CD4-positive, alpha-beta memory T cell (primary cell): ENCODE measurements at places on chromosomes 4 and X. TPM values are rescaled to one million over a fixed set of nuclear protein-coding genes. Genes with fewer than 3 reads are reported as not detected.

The ATP8A1 gene
- total RNA-seq = 33.5 TPM

The PCDH10 gene
- total RNA-seq = not detected

DNA sequence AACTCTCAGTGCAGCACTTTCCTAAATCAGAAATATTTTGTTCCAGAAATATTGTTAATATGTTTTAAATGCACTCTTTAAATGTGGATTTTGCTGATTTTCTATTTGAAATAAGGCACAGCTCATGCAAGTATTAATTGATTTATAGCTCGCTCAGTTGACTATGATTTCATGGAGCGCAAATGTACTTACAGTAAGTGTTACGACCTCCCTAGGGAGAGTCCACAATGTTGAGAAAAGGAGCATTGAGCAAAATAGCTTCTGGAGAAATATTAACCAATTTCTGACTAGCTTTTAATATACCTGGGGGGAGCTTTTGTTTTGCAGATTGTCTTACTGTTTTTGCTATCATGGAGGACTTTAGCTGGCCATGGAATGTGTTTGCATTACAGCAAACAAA lies 1687.5 kb downstream of the STIM2 start:
- no peaks in the 10 kb centered on the region for H3K27me3 ChIP-seq
- H3K27ac ChIP-seq = no peak overlapping the region
- DNase-seq = no peak
- no peaks in the 10 kb centered on the region for H3K4me1 ChIP-seq
- H3K4me3 ChIP-seq = no peak overlapping the region

GRCh38 chr4:1086011-1086410 lies 27.4 kb downstream of the RNF212 start:
- no peaks in the 10 kb centered on the region for H3K27me3 ChIP-seq
- no peak overlapping the region for H3K4me3 ChIP-seq
- DNase-seq = no peak
- no peak overlapping the region for H3K27ac ChIP-seq
- H3K36me3 ChIP-seq = no peaks in the 10 kb centered on the region
- H3K4me1 ChIP-seq = no peaks in the 10 kb centered on the region

- no peaks in the 10 kb centered on the region for H3K4me1 ChIP-seq
- no peak overlapping the region for H3K27ac ChIP-seq
- no peak overlapping the region for H3K4me3 ChIP-seq
- H3K27me3 ChIP-seq = no peaks in the 10 kb centered on the region
Measured at GRCh38 chr4:56619160-56619559, 61.9 kb downstream of the HOPX start.

The PWWP3B gene
- not detected for total RNA-seq

DNA sequence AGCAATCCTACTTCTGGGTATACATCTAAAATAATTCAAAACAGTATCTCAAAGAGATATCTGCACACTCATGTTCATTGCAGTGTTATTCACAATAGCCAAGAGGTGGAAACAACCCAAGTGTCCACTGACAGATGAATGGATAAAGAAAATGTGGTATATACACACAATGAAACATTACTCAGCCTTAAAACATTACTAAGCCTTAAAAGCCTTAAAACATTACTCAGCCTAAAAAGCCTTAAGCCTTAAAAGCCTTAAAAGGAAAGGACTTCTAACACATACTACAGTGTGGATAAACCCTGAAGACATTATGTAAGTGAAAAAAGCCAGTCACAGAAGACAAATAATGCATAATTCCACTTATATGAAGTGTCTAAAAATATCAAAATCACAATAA lies 40.3 kb upstream of the TFDP3 start:
- H3K36me3 ChIP-seq = no peaks in the 10 kb centered on the region
- no peak overlapping the region for H3K27ac ChIP-seq
- H3K4me3 ChIP-seq = no peak overlapping the region
- H3K4me1 ChIP-seq = no peaks in the 10 kb centered on the region
- DNase-seq = no peak
- no peaks in the 10 kb centered on the region for H3K27me3 ChIP-seq

The SPANXA1 gene
- not detected for total RNA-seq

The SRD5A3 gene
- 3.5 TPM for total RNA-seq

The F8A3 gene
- not detected for total RNA-seq
